ENCODE measurements at places on chromosomes 11 and 22. TPM values are rescaled to one million over a fixed set of nuclear protein-coding genes. Genes with fewer than 3 reads are reported as not detected.

The MRGPRD gene
- total RNA-seq, result not detected

The E2F8 gene
- 0.33 TPM for total RNA-seq

The CEP126 gene
- total RNA-seq, result 2.1 TPM

The FAM180B gene
- total RNA-seq, result not detected

The FAM181B gene
- total RNA-seq, result not detected

The EFEMP2 gene
- 26.3 TPM for total RNA-seq

The TUBA8 gene
- 0.33 TPM for total RNA-seq

The SLC22A9 gene
- not detected for total RNA-seq

The ACTN3 gene
- not detected for total RNA-seq

The C22orf31 gene
- not detected for total RNA-seq

The OR2AG1 gene
- total RNA-seq, result not detected

The PLEKHB1 gene
- total RNA-seq, result 0.22 TPM

The NCAM1 gene
- 0.54 TPM for total RNA-seq

The ALG8 gene
- total RNA-seq, result 16.1 TPM

The SLC37A2 gene
- total RNA-seq, result 0.87 TPM

The INPP5J gene
- 0.09 TPM for total RNA-seq

The OR52I2 gene
- not detected for total RNA-seq

The DYNC2H1 gene
- 1.8 TPM for total RNA-seq

The ARRB1 gene
- 244 TPM for total RNA-seq

The GRK3 gene
- total RNA-seq, result 0.33 TPM

The CREB3L1 gene
- 0.65 TPM for total RNA-seq

The ARL14EP gene
- 26.2 TPM for total RNA-seq

The SLCO2B1 gene
- 6.7 TPM for total RNA-seq

The PRR33 gene
- total RNA-seq, result not detected

The MOV10L1 gene
- total RNA-seq, result 26.8 TPM

The OR8G1 gene
- not detected for total RNA-seq

The MRGPRE gene
- total RNA-seq, result not detected

The IL17REL gene
- total RNA-seq, result not detected

The TRIM6 gene
- total RNA-seq, result 1.5 TPM

The SLC16A8 gene
- 0.09 TPM for total RNA-seq

The CCDC89 gene
- not detected for total RNA-seq

The KDM4E gene
- total RNA-seq, result not detected

The LRRC56 gene
- 0.43 TPM for total RNA-seq

The ANKRD49 gene
- 10.5 TPM for total RNA-seq
